ENCODE measurements at places on chromosomes 3 and 15.

GRCh38 chr15:52337198-52337853 lies 41.7 kb upstream of the MYO5C start:
- DNase-seq = no peak

- DNase-seq = no peak
Observed at GRCh38 chr15:99845009-99845408, 111.8 kb upstream of the LYSMD4 start.

- DNase-seq = peak; percentile 73
Observed at GRCh38 chr3:33277193-33277882, at the start of gene FBXL2. TSS of gene FBXL2 (plus strand) at chr3:33277442. CDS start at chr3:33277513, 71 bp downstream.

- DNase-seq = no peak
Observed at GRCh38 chr3:151562891-151563290, 102.0 kb upstream of the IGSF10 start.

DNA sequence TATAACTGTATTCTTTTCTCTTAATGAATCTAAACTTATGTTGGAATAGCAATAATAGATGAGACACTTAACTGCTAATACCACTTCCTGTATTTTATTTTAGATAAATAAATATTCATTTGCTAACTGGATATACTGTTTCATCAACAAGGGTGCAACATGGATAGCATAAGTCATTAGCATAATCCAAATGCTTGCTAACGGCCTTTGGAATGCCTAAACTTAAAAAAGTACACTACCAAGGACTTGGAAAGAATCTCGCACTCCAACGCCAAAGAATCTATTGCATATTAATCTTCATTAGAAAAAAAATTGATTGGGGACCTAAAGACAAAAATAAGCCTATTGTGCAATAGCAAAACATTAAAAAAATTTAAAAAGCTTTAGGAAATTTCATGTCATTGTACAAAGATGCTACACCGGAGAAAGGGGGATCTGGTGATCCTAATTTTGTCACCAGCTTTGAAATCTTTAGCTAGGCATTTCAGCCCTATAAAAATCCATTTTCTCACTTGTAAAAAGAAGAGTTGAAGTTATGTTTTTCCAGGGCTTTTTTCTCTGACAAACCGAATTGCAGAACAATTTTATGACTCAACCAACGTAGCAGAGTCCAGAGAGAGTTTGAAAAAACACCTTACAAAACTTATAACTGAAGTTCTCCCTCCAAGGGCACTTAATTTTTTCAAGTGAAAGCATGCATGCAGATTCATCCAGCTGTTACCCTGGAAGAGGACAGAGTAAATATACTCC lies 4.1 kb downstream of the VGLL3 start:
- DNase-seq = no peak

DNA sequence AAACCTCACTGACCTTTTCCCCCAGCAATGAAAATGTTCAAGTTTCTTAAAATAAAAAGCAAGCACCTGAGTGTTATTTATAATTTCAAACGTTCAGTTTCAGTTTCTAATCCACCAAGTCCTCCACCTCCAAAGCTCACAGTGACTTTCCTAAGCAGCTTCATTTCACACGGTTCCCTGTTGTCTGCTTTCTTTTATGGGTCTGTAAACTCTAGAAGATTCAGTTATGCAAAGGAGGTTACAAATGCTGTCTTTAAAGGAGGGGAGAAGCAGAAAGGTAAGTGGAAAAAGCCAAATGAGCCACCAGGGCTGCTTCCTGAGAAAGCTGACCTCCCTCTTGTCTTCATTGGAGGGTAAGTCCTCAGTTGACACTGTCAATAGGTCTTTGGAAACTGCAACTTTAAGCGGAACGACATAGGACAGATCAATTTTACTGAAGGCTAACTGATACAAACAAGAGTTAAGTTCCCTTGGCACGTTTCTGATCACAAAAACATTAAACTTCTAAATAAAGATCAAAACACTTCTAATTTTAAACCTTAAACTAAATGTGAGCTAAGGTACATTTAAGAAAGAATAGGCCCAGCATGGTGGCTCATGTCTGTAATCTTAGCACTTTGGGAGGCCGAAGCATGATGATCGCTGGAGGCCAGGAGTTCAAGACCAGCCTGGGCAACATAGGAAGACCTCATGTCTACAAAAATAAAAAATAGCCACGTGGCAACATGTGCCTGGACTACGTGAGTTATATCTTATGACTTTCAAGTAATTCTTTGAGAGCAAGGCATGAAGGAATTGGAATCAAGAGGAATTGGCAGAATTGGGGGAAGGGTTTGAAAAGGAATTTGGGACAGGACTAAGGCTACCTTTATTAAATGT lies 151.9 kb upstream of the UBE2E1 start:
- no peak for DNase-seq

DNA sequence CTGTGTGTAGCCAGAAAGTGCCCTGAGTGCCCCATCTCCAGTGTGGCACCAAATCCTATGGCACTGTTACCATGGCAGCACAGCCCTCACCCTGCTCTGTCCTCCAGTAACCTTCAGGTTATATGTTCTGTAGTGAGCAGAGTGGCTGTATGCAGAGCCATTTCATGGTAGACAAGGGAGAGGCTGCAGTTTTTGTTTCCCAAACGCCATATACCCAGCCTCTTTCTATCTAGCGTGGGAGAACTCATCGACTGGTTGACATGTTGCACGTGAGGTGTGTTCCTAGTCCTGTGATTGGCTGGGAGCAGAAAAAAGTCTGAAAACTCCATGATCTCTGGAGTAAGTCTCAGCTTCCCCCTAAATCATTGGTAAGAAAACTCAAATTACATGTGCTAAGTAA lies 2.0 kb downstream of the SIDT1 start:
- DNase-seq = no peak

- DNase-seq = no peak
Observed at GRCh38 chr3:126102530-126102951, 18.6 kb upstream of the SLC41A3 start.

DNA sequence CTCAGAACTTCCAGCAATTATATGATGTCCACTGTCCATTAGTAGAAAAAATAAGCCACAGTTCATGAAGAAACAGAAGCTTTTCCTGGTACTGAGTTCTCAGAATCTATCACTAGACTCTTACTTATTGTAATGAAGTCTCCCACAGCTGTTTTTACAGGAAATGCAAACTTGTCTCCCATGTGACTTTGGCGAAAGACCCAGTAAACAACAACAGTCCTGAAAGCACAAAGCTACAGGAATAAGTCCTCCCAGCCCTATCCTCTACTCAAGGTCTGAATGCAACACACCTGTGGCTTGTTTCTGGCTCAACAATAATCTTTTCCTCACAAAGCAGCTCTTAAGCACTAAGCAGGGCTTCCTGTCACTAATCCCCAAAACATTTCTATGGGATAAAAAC lies 55.9 kb downstream of the EOMES start:
- DNase-seq = no peak

- DNase-seq = no peak
Observed at GRCh38 chr3:131304890-131305289, 76.7 kb upstream of the NUDT16 start.

- no peak for DNase-seq
Observed at GRCh38 chr3:30778933-30779332, 115.5 kb downstream of the GADL1 start.

GRCh38 chr3:172711454-172711795 lies 558 bp upstream of the NCEH1 start:
- no peak for DNase-seq

- DNase-seq = no peak
Observed at GRCh38 chr3:108183181-108183580, 39.0 kb downstream of the IFT57 start.

- DNase-seq = no peak
Observed at GRCh38 chr3:35785234-35785888, 146.0 kb downstream of the ARPP21 start.

GRCh38 chr3:164748626-164749025 lies 329.7 kb downstream of the SI start:
- DNase-seq = no peak

DNA sequence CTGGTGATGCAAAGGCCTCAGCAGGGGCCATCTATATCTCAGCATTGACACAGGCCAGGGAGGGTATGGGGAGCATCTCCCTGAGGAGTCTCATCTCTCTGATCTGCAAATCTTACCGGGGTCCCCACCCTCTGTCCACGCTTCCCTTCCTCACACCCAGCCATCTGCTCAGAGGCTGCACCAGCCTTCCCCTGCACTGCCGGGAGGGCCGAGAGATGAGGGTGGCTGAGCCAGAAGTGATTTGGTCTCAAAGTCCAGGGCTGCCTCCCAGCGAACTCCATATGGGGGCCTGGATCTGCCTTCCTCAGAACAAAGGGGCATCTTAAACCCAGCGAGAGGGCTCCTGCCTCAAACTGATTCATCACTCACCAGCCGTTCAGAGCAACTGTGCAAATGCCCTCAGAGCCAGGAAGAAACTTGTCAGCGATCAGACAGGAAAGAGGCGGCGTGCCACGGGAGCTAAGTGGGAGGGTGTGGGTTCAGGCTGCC lies 4.6 kb downstream of the IGDCC3 start:
- no peak for DNase-seq

- no peak for DNase-seq
Observed at GRCh38 chr3:172820492-172820891, 70.0 kb downstream of the ECT2 start.

All from activated CD8-positive, alpha-beta memory T cell treated with anti-CD3 and anti-CD28 coated beads, Interleukin-2, amount 50 U/mL, for 48 hours (primary cell).